GM23338 (cell line): ENCODE measurements at places on chromosomes 3 and 15. TPM values are rescaled to one million over a fixed set of nuclear protein-coding genes. Genes with fewer than 3 reads are reported as not detected.
A peak's percentile ranks its signal among the peaks of the same experiment; 100 is the strongest.

- no peak for DNase-seq
These were observed 56.2 kb downstream of the GREM1 start for GRCh38 chr15:32774022-32774421.

- peak; percentile 5 for DNase-seq
These were observed 241.7 kb upstream of the HES1 start for GRCh38 chr3:193894121-193894863.

- no peak for DNase-seq
These were observed 46.7 kb downstream of the PTPRG start for GRCh38 chr3:61608072-61608471.

- DNase-seq = no peak
These were observed 72.4 kb upstream of the FGF12 start for GRCh38 chr3:192799721-192800120.

GRCh38 chr3:124967964-124968363 lies 33.4 kb upstream of the MUC13 start:
- DNase-seq = no peak

GRCh38 chr15:56369234-56369633 lies 4.0 kb downstream of the TEX9 start:
- DNase-seq = no peak

DNA sequence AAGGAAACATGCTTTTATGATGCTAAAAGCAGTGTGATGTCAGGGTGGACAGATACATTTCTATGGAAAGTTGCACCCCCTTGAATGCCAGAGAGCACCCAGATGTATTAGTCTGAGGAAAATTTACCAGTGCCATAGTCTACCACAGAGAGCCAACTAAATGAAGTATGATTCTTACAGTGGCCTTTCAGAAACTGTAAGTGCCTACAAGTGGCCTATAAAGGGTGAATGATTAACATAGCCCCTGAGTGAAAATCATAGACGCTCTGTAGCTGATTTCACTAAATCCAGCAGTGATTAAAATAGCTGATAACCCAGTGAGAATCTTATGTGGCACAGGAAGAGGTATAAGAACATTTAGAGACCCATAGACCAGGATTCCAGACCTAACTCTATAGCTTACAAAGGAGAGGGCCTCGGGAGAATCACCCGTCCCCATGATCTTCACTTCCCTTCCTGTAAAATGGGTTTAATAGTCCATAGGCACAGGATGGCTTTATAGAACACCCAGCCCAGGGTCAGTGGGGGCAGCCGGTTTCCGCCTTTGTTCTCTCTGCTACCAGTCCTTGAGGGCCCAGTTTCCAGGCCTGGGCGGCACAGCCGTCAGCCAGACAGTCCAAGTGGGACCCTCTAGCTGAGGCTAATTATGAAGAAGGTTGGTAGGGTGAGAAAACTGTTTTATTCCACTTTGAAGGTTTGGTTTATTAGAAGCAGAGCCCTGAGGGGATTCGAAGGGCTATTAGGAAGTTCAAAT lies 35.5 kb upstream of the CACNA2D3 start:
- no peak for DNase-seq

- peak; percentile 35 for DNase-seq
These were observed 1.8 kb downstream of the YEATS2 start for GRCh38 chr3:183699238-183699947.

DNA sequence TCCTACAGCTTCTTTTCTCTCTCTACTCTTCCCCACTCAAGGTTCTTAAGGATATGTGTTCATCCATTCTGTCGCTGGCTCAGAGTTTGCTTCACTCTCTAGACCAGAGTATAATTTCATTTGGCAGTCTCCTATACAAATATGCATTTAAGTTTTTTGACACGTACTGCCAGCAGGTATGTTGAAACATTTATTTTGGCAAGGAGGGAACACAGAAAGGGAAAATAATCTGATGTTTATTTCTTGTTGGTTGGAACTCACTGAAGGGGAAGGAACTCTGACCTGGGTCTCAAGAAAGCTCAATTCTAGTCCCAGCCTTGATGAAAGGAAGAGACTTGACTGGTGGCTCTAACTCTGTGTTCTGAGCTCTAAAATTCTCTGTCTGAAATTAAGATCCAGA lies 21.6 kb downstream of the FANCD2 start:
- DNase-seq = no peak

- no peak for DNase-seq
These were observed 37.9 kb downstream of the IQCB1 start for GRCh38 chr3:121796970-121797369.

GRCh38 chr3:52052831-52053306 lies 3.5 kb downstream of the DUSP7 start:
- DNase-seq = peak; percentile 88

- no peak for DNase-seq
These were observed 76.3 kb downstream of the THBS1 start for GRCh38 chr15:39657181-39657580.

- DNase-seq = peak; percentile 87
These were observed 215.3 kb downstream of the ROBO2 start for GRCh38 chr3:77254967-77255831.

- DNase-seq = no peak
These were observed 28.4 kb downstream of the CHCHD6 start for GRCh38 chr3:126732281-126733060.

GRCh38 chr3:99012051-99012450 lies 110.6 kb upstream of the DCBLD2 start:
- DNase-seq = no peak

GRCh38 chr3:192444096-192444790 lies 283.1 kb downstream of the FGF12 start:
- peak; percentile 74 for DNase-seq

DNA sequence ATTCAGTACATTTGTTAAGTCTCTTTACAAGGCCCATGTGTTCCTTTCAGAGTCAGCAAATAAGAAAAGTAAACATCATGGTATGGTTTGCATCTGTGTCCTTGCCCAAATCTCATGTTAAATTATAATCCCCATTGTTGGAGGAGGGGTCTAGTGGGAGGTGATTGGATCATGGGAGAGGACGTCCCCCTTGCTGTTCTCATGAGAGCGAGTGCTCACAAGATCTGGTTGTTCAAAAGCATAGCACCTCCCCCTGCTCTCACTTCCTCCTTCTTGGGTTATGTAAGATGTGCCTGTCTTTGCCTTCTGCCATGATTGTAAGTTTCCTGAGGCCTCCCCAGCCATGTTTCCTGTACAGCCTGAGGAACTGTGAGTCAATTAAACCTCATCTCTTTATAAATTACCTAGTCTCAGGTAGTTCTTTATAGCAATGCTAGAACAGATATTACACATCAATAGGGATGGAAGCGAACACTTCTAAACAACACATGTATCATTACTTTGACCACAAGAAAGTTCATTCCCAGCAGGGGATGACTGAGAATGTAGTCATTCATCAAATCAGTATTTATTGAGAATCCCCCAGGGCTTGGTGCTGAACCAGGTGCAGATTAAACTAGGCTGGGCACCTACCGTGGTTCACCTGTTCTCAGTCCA lies 4.1 kb downstream of the EFCAB12 start:
- no peak for DNase-seq

DNA sequence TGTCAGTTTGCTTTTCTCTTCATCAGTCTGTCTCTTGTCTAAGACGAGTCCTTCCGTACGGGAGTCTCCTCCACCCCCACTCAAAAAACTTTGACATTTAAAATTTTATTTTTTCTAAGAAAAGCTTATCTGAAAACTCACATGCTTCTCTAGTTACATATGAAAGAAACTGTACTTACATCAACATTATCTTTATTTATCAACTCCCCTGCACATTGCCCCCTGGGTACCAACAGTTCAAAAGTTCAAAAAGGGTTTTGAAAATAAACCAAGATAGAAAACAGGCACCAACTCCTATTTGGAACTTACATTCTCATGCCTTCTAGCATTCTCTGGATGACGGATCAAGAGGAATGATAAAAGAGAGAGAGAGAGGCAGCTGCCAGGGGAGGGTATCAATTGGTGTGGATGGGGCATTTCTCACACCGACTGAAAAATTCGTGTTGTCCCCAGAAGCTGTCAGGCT lies 182.5 kb downstream of the FOXP1 start:
- no peak for DNase-seq

GRCh38 chr3:9503283-9503682 lies 50.3 kb downstream of the LHFPL4 start:
- DNase-seq = peak; percentile 96

DNA sequence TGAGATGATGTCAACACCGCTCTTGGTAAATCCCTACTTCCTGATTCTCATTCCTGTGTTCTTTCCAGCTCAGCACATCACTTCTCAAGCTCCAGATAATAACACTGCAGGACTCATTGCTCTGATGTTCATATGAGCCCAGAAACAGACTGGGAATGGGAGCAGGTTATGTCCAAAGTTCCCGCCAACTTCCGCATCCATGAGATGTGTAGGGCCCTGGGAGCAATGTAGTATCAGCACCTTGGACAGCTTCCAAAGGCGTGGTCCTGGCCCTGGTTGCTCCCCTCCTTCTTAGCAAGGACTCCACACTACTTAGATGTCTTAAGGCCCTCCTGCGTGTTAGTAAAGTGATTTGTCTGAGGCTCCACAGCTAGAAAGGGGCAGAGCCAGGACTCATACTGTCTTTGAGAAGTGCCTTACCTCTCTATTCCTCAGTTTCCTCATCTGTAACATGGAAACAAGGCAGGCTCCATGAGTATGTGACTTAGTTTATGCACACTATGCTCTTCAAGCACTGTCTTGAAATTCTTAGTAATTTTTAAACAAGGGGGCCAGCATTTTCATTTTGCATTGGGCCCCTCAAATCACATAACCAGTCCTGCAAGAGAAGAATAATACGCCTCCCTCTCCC lies 27.9 kb upstream of the SLC6A1 start:
- peak; percentile 78 for DNase-seq

DNA sequence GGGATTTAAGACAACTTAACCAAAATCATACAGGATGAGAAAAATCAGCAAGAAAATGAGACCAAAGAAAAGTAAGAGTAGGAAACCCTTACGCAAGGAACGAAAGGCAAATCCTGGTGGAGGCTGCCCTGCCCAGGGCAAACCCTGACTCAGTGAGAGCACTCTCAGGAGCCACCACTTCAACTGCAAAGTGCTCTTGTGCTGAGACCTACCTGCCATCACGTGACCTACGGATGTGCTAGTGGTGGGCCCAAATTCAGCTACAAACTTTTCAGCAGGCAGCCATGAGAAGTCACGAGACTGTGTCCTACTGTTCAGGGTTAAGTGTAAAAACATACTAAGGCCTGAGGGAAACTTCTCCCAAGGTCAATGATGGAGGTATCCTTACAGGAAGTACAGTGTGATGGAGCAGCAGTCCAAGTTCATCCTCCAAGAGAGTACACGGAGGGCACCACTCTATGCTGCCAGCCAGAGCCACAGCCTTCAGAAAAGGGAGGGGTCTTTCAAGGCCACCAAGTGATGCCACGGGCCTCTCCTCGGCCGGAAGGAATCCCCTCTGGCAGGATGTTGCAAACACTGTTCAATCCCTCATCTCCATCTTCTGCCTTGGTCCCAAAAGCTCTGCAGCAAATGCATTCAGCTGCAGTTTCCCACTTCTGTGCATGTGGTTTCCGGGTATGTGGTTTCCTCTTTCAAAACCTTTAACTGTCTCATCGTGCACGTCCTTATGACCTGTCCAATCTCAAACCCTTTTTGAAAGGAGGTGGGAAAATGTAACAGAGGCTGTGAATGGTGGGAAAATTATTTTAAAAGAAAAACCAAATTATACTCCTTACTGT lies 9.5 kb downstream of the CHSY1 start:
- DNase-seq = no peak

GRCh38 chr3:38645601-38646000 lies 3.9 kb downstream of the SCN5A start:
- DNase-seq = no peak

DNA sequence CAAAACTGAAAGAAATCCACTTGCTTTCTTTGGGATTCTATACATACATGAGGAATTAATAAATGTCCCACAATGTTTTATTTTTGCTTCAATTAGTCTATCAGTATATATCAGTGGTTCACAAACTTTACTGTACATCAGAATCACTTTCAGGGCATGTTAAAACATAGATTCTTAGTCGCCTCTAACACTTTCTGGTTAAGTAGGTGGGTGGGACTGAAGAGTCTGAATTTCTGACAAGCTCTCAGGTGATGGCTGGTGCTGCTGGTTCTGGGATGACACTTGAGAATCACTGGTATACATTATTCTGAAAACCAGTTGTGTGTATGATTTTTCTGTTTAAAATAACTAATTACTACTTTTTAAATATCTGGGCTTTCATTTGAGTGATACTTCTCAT lies 393.3 kb downstream of the TBC1D5 start:
- DNase-seq = no peak

DNA sequence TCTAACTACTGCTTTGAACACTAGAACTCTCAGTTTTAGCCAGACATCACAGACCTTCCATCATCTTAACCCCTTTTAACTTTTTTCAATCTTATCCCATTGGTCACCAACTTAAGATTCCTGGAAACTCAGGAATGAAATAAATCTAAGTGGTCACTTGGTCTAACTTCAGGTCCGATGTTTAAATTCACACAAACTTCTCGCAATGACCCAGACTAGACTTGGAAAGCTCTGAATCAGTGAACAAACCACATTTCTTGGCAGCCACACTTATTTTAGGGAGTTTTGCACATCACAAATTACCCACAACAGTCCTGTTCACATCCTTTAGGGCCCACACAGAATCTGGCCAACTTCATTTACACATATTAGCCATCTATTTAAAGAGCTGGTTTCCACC lies 118.9 kb downstream of the MAGI1 start:
- no peak for DNase-seq

GRCh38 chr15:43508991-43509659 lies 8.3 kb upstream of the MAP1A start:
- DNase-seq = no peak

DNA sequence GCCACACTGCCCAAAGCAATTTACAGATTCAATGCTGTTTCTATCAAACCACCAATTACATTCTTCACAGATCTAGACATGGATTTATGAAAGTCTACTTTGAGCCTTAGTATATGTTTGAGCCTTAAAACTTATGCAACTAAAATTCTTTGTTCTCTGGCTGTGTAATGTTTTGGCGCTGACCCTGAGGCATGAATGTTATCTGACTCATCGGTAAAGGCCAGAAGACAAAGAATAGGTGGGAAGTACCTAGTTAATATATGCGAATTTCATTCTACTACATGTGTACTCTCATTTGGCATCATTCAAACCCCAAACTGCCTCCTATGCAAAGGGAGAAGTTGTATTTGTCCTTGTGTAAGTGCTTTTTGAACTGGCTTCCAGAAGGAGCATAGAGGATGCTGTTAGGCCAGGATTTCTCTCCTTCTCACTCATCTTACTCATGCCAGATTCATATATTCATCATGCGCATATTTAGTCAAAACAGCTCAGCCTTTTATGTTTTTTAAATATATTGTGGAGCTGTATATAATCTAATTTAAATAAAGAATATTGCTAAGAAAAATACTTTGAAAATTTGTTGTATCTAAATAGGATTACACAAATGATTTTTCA lies 204.2 kb downstream of the NFKBIZ start:
- no peak for DNase-seq

GRCh38 chr3:133996251-133996661 lies 33.5 kb downstream of the SLCO2A1 start:
- DNase-seq = no peak

Gene CRABP1
- total RNA-seq = 127 and 156 TPM in 2 replicates

Gene KLHL6
- total RNA-seq = 0.12 TPM in 1 of 2 replicates, not detected in the other

Gene SLC51A
- total RNA-seq = 4.0 and 4.5 TPM in 2 replicates

Gene LRRC49
- 13.3 and 14.6 TPM in 2 replicates for total RNA-seq

Gene FANCD2OS
- not detected in 2 replicates for total RNA-seq

Gene REC114
- total RNA-seq = not detected in 2 replicates

Gene FILIP1L
- total RNA-seq = not detected in 2 replicates
